ENCODE measurements at places on chromosomes 1 and 21.

DNA sequence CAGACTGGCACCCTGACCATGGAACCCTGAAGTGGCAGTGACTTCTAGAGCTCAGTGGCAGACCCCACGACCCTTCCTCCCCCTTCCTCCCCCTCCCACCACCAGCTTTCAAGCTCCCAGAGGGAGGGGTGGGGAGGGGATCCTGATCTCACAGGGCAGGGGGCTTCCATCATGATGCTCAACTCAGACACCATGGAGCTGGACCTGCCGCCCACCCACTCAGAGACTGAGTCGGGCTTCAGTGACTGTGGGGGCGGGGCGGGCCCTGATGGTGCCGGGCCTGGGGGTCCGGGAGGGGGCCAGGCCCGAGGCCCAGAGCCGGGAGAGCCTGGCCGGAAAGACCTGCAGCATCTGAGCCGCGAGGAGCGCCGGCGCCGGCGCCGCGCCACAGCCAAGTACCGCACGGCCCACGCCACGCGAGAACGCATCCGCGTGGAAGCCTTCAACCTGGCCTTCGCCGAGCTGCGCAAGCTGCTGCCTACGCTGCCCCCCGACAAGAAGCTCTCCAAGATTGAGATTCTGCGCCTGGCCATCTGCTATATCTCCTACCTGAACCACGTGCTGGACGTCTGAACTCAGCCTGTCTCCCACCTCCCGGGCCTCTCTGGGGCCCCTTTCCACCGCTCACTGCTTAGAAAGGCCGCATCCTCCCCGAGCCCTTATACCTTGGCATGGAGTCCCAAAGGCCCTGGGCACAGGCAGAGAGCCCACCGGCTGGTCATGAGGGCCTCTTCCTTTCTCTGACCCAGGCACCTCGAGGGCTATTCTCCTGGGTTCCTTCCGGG, 3.9 kb downstream of the NHLH1 start:
- no peak for DNase-seq

DNA sequence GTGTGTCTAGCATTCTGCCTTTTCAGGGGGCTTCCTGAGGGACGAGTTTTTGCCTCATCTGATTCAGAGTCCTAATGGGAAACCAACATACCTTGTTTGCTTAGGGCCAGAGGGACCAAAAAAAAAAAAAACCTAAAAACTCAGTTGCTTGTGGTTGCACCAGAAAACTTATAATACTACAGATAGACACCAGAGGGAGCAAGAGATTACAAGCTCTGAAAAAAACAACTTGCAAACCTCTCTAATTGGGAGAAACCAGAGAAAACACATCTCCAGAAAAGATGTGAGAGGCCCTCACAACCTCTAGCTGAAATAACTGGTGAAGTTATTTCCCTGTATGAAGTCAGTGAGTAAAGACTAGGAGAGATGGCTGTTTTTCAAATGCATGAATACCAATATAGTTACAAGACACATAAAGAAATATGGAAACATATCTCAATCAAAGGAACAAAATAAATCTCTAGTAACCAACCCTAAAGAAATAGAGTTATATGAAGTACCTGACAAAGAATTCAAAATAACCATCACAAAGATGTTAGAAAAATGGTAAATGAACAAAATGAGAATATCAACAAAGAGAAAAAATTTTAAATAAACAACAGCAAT, 233.7 kb upstream of the NFIA start:
- peak; percentile 55 for DNase-seq

- no peak for DNase-seq
Measured at GRCh38 chr21:32735524-32735923, 7.7 kb upstream of the SYNJ1 start.

- no peak for DNase-seq
Measured at GRCh38 chr1:67367370-67368045, 59.8 kb downstream of the IL12RB2 start.

DNA sequence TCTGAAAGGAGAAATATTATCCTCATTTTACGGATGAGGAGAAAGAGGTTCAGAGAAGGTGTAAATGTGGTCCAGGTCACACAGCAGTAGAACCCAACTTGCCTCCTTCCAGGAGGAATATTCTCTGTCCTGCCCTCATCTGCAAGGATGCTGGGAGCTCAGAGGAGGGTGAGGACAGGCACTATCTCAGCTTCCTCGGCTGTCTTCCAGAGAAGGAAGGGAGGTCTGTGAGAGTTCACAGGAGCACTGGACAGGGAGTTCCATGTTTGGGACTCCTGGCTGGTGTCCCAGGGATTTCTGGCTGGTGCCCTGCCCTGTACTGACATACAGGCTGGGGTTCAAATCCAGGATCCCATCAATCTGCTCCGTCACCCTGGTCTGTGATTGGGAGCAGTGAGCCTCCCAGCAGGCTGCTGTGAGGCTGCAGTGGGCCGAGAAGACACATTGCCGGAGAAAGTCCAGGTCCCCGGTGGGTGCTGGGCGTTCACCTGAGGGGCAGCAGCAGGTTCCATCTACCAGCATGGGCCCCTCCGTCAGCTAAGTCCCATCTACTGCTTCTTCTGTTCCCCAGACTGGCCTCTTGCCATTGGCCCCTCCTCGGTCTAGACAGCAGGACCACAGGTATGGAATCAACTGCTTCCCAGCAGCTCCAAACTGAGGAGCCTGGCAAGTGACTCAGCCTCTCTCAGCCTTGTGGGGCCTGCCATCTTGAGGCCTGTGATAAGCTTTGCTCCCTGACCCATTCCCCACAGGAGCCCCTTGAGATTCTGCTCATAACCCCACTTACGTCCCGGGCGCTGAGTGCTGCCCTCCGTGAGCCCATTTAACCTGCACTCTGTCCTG, 8.5 kb upstream of the BSND start:
- no peak for DNase-seq

DNA sequence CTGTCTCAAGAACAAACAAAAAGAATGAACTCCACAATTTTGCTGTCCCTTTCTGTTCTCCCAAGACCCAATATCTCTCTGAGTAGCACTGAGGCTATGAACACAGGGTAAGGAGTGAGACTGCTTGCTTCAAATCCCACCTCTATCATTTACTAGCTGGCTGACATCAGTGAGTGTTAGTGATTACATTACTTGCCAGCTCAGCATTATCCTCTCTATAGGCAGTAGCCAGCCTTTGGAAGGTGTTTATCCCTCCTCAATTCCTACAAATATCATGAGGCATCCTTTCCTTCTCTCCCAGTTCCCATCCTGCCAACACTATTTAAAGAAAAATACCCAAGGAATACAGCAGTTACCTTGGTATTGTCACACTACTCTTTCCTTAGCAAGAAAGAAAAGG, 3.0 kb downstream of the PIK3C2B start:
- DNase-seq, result no peak

- DNase-seq, result no peak
Measured at GRCh38 chr1:13730291-13730690, 30.3 kb downstream of the PRDM2 start.

GRCh38 chr1:67732750-67733151, 47.8 kb downstream of the GADD45A start:
- peak; percentile 93 for DNase-seq

- DNase-seq, result no peak
Measured at GRCh38 chr1:23978805-23979204, 1.3 kb downstream of the SRSF10 start.

- DNase-seq, result peak; percentile 94
Measured at GRCh38 chr1:59692591-59692990, 122.2 kb upstream of the HOOK1 start.

- no peak for DNase-seq
Measured at GRCh38 chr1:94843846-94844245, 23.7 kb downstream of the SLC44A3 start.

DNA sequence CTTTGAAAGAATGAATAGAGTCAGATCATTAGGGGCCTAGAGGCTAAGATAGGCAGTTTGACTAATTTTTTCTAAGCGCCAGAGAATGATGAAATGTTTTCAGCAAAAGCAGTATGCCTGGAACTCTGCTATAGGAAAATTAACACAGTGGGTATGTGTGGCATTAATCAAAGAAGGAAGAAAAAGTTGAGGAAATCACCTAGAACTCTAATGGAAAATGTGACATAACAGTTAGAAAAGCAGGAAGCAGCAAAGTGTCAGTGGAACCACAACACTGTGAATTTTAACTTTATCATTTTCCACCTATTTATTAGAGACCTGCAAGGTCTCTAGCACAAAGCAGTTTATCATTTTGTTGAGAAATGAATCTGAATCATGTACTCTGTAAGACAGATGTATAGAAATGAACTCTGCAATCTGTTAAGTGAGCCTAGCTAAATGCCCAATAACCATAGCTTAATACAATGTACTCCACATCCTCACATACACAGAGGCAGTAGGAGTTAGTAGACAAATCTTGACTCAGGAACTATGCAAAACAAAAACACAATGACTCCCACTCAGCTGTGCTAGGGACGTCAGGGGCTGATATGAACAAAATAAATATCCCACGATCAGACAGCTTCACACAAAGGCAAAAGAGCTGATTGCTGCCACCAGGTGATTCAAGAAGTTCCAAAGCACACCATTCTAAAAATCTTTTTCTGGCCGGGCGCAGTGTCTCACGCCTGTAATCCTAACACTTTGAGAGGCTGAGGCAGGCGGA, 500.7 kb upstream of the NFIA start:
- no peak for DNase-seq

GRCh38 chr21:24716281-24716918, 890.9 kb downstream of the MRPL39 start:
- DNase-seq, result no peak

DNA sequence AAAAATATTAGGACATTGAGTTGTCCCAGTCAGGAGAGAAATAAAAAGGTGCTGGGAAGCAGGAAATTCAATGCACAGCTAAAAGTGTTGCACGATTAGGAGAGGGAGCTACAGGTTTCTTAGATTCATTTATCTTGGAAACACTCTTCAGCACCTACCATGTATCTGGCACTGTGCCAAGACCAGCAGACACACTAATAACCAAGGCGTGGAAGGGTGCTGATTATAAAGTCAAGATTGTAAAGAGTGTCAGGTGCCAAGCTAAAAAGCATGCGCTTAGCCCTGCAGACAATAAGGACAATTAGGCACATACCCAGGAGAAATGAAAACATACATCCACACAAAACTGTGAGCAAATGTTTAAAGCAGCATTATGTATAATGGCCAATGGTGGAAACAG, 129.9 kb downstream of the DSCAM start:
- DNase-seq, result no peak

GRCh38 chr1:94322696-94323095, 85.3 kb upstream of the ARHGAP29 start:
- no peak for DNase-seq

- DNase-seq, result no peak
Measured at GRCh38 chr1:169070547-169070946, 35.9 kb upstream of the ATP1B1 start.

All from Kasumi-1 (cell line).